ENCODE measurements at places on chromosomes 6 and 20.
A peak's percentile ranks its signal among the peaks of the same experiment; 100 is the strongest.

DNA sequence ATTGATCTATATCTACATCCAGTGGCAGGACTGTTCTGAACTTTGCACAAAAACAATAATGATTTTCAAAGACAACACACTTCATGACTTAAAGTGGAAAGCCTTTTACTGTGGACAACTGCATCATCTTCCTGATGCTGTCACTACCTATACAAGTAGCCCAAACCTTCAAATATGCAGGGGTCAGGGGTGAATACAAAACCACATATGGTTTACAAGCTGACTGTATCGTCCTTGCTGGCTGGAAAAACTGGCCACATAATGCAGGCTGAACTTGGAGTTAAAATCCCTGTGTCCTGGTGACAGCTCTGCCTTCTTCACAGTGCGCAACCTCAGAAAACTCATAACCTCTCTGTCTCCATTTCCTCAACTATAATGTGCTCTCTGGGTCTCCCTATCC is 128.9 kb downstream of the GMDS start:
- no peak for DNase-seq

DNA sequence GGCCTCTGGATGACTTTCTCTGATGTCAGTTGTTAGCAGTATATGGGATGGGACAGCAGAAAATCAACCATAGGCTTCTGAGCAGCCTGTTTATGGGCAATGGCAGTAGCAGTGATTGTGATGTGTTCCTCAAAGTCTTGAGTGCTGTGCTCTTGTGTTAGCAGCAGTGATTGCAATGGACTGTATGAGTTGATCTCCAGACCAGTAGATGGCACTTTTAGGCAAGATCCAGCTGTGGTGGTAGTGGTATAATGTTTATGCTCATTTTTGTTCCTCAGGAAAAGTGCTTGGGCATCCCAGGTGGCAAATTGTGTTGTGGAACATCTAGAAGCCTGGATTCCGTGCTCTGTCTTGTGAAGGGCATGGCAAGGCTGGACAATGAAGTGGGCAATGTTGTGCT is 181.6 kb upstream of the SYNCRIP start:
- DNase-seq, result no peak

GRCh38 chr6:22059126-22059525 is 237.7 kb downstream of the PRL start:
- DNase-seq, result no peak

DNA sequence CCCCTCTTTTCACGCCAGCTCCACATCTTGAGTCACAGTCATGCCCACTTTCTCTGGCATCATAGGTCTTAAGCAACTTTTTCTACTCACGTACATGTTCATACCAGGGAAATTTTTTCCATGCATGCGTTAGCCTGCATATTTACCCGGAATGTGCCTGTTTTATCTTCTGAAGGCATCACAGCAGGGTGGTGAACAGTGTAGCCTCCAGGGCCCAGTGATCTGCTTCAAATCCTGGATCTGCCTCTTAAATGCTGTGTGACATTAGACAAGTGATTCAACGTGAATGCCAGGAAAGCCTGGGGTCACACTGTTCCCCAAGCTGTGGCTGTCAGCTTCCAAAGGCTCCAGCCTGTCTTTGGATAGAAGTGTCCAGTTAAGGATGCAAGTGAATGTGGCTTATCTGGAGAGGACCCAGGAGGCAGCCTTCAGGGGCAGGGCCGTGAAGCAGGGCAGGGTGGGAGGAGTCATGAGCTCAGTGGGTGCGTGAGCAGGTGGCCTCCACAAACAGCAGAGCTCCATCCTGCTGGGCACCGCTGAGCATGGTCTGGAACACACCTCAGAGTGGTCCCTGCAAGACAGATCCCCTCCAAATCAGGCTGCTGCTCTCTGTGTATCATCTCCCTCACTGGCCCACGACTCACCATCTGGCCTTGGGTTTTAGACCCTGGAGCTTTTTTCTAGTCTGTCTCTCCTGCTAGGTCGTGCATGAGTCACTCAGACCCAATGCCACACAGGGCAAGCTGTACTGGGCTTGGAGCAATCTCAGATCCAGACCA is 30.4 kb upstream of the CD93 start:
- DNase-seq, result no peak

DNA sequence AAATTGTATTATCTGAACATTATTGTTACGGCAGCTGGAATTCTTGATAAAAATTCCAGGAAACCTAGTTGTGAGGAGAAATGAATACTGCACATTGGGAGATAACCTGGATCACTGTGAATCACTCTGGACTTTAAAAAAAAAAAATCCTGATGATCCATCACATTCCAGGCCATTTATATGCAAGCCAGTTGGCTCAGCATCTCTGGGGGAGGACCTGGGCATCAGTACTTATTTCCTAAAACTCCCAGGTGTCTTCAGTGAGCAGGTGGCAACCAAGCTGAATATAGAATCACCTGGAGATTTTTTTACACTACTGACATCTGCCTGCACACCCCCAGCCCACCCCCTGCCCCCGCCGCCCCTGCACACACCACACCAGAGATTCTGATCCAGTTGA is 39.1 kb upstream of the SIRT5 start:
- no peak for DNase-seq

DNA sequence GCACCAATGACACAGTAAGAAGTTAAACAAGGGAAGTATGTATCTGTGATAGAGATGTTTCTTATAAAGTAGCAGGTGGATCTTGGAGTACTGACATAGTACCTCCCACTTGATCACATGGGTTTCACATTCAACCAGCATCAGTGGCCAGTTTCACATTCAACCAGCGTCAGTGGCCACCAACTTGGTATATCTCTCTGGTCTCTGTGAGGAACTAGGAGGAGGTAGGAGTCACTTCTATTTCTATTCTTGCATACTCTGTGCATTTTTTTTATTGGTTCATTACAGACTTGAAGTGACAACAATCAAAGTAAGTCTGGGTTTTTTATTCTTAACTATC is 200.3 kb upstream of the SIM1 start:
- no peak for DNase-seq

GRCh38 chr20:45456632-45457031 is 12.9 kb upstream of the WFDC2 start:
- DNase-seq, result peak; percentile 62

DNA sequence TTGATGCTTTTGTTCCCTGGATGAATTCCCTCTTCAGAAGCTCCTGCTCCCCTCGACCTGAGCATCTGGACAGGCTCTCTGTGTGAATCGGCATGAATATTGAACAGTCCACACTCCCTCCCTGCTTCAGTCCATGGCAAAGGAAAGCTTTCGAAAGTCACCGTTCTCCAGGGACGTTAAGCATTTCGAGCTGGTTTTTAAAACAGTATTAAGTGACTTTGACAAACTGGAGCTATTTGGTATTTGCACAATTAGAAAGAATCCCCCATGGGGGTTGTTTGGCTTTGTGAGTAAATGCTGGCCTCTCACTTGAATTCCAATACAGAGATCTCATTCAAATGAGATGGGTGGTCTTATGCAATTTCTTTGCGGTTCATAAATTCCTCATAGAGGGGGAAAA is 85.3 kb upstream of the TIAM2 start:
- no peak for DNase-seq

GRCh38 chr6:30311671-30312070 is 15.1 kb upstream of the TRIM39 start:
- no peak for DNase-seq

DNA sequence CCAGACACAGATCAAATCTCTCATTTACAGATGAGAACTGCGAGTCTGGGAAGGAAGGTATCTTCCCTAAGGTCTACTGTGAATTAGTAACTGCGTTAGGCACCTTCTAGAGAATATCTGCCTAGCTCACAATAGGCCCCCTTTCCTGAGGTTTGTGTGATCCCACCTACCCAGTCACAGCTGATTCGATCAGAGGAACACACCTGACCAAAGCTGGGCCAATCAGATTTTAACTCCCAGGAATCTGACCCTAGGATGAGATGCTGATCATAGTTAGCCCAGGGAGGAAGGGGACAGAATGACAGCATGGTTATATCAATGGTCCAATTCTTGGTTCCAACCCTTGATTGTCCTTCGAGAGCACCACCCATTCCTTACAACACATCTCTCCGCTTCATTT is 7.4 kb upstream of the CCDC167 start:
- DNase-seq, result no peak

DNA sequence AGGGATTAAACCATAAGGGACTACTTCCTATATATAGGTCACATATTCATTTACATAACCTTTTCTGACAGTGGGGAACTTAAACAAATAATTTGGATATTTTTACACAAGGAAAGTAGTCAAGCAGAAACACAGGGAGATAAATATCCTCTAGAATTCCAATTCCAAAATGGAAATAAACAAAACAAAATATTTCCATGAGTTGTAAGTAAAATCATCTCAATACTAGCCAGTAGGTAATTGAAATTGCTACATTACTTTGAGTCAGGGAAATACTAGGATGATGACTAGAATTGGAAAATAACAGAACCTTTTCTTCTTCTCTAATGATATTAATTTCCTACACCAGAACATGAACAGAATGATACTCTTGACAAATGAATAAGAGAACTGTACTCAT is 1308.1 kb upstream of the GJE1 start:
- DNase-seq, result no peak

GRCh38 chr20:64001607-64002011 is 20.7 kb downstream of the PRPF6 start:
- DNase-seq, result peak; percentile 39

GRCh38 chr6:25118038-25118437 is 161.1 kb upstream of the CARMIL1 start:
- DNase-seq, result no peak

- no peak for DNase-seq
These were observed 48.2 kb upstream of the PRND start for GRCh38 chr20:4673371-4674001.

DNA sequence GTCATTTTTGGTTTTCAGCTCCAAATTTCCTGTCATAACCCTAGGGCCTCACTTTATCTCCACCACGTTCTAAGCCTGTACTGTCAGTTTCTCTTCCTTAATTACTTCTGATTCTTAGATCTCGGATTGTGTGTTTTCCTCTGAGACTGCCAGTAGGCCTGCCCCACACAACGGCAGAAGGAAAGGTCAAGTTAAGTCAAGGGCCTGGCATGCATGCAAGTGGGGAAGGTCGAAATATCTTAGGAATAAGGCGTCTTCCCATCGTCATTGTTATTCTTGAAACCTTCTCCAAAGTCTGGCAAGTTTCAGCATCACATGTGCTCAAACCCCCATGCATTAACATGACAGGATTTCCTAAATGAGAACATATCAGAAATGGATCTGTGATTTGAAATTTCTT is 203.5 kb upstream of the TSHZ2 start:
- DNase-seq, result no peak

DNA sequence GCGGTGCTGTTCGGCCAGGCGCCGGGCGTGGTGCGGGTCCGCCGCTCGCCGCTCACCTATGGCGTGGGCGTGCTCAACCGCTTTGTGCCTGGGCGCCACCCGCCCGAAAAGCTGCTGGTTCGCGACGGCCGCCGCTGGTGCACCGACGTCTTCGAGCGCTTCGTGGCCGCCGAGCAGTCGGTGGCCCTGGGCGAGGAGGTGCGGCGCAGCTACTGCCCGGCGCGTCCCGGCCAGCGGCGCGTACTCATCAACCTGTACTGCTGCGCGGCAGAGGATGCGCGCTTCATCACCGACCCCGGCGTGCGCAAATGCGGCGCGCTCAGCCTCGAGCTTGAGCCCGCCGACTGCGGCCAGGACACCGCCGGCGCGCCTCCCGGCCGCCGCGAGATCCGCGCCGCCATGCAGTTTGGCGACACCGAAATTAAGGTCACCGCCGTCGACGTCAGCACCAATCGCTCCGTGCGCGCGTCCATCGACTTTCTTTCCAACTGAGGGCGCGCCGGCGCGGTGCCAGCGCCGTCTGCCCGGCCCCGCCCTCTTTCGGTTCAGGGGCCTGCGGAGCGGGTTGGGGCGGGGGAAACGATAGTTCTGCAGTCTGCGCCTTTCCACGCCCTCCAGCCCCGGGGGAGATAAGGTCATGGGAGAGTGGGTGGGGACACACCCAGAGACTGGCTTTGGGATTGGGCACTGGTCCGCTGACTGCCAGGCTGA is 15.7 kb downstream of the ADISSP start:
- no peak for DNase-seq
